NCI-H526 (cell line): ENCODE measurements at places on chromosomes 7 and 10.

- no peak for DNase-seq
These were observed 136.4 kb downstream of the RGS10 start for GRCh38 chr10:119406137-119406536.

GRCh38 chr10:48765039-48765438 lies 80.4 kb downstream of the WDFY4 start:
- DNase-seq, result no peak

- no peak for DNase-seq
These were observed 1.1 kb upstream of the KLF14 start for GRCh38 chr7:130734815-130735716.

DNA sequence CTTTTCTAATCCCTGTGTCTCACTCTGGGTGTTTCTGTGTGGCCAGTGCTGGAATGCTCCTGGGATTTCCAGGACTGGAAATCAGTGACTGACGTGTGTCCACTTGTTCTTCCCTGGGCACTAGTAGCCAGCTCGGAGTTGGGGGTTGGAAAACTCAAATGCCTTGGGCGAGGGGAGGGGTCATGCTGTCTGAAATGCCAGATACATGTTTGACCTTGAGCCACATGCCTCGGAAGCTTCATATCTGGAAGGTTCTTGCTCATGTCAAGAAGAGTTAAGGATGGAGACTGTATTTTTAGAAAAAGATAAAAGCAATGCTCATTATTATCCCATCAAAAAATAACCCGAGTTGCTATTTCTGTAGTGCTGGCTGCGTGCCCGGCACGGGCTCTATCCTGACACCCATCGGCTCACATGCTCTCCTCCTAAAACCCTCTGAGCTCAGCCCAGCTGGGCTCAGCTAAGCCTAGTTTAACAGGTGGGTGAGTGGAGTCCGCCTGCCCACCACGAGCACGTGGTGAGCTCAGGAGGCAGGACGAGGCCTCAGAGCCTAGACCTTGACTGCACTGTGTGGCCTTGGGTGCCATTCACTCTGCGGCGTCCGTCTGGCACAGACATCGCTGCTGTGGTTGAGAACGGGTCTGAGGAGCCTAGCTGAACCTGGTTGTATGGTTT lies 6.4 kb downstream of the DPYSL4 start:
- no peak for DNase-seq

- DNase-seq, result no peak
These were observed 5.4 kb downstream of the CHST15 start for GRCh38 chr10:124087672-124088634.

- DNase-seq, result no peak
These were observed 138.3 kb downstream of the CYP26A1 start for GRCh38 chr10:93211991-93212390.

GRCh38 chr7:116353647-116354046 lies 143.3 kb downstream of the TES start:
- DNase-seq, result no peak

DNA sequence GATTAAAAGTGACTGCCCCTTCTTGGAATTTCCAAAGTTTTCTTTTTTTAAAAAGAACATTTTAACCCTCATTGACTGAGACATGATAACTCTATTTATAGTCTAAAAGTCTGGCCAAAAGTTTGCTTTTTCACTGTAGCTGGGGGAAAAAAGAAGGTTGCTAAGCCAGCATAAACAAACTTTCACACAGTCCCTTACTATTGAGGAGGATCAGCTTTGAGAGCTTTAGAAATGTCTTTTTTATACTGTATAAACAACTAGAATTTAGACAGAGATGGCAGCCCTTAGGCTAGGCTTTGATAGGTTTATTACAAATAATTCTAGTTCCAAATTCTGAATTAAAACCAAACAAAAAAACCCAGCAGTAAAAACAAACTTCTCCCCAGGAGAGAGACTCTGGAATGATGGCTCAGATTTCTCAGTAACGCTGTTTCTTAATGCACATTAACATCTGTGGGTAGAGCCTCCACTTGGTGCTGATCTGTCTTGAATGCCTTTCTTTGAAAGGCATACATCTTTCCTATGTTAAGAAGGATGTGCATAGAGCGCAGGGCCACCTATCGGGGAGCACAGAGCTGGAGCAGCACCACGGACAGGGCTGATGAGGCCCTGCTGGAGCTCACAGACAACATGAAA lies 100.9 kb upstream of the PDLIM1 start:
- no peak for DNase-seq

DNA sequence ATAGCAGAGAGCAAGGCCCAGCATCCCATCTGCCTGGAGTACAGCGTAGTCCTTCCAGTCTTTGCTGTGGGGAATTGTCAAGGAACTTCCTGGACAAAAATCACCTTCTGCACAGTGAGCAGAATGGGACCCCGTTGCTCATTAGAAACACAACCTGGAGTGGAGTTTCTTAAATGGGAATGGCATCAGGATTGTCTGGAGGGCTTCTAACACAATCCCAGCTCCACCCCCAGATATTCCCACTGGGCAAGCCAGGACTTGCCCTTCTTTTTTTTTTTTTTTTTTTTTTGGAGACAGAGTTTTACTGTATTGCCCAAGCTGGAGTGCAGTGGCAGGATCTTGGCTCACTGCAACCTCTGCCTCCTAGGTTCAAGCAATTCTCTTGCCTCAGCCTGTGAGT lies 356.4 kb downstream of the GALNT17 start:
- no peak for DNase-seq

- DNase-seq, result no peak
These were observed 206.9 kb downstream of the EBF3 start for GRCh38 chr10:129756912-129757901.

- no peak for DNase-seq
These were observed 125.1 kb downstream of the ADAM12 start for GRCh38 chr10:126263006-126263676.

- no peak for DNase-seq
These were observed 241.3 kb downstream of the FANK1 start for GRCh38 chr10:126137562-126138221.

GRCh38 chr7:26147030-26147429 lies 5.0 kb upstream of the NFE2L3 start:
- no peak for DNase-seq

- no peak for DNase-seq
These were observed 109.8 kb downstream of the SH3PXD2A start for GRCh38 chr10:103745341-103746247.

GRCh38 chr10:123507298-123507697 lies 158.9 kb upstream of the GPR26 start:
- DNase-seq, result peak; percentile 56

DNA sequence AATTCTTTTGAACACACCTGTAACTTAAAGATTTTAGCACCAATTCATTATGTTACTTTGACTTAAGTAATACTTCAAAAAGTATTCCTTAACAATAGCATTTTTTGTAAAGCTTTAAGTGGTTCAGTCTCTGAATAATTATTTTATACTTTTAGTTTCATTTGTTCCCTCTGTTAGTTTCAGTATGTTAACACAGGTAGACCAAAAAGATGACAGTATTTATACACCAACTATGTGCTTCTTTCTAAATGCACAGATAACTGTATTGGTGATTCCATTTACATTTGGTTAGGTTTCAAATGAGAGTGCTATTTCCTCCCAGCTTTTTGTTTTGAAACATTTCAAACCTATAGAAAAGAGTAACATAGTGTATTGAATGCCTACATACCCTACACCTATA lies 14.0 kb downstream of the RALA start:
- no peak for DNase-seq

DNA sequence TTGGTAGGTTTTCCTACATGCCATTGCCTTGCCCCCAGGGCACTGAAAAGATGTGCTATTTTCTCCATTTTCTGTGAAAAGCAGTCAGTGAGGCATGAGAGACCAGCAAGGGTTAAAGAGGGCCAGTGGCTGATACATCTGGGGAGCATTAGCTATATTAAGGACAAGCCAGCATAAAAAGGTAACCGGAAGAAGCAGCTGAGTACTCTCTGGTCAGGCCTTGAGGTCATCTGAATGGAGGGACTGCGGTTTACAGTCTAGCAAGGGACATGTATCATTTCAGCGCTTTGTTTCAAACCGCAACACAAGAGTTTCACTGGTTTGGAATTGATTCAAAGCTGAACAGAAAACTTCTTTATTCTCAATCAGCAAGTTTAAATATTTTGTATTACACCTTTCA lies 120.4 kb downstream of the EPDR1 start:
- DNase-seq, result no peak

DNA sequence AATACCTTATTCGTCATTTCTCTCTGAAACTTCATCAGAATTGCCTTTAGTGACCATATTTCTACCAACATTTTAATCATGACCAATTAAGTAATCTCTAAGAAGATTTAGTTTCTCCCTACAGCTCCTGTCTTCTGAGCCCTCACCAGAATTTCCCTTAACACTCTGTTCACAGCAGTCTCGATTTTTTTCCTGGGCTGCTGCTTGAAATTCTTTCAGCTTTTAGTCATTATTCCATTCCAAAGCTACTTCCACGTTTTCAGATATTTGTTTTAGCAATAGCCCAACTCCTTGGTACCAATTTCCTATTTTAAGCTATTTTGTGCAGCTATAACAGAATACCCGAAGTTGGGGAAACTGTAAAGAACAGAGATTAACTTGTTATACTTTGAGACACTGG lies 192.4 kb upstream of the DKK1 start:
- DNase-seq, result no peak

- no peak for DNase-seq
These were observed 26.9 kb downstream of the RAMP3 start for GRCh38 chr7:45184326-45185027.

GRCh38 chr10:46516660-46517416 lies 39.6 kb downstream of the GPRIN2 start:
- DNase-seq, result no peak

- no peak for DNase-seq
These were observed 12.1 kb downstream of the IL15RA start for GRCh38 chr10:5965266-5965665.

DNA sequence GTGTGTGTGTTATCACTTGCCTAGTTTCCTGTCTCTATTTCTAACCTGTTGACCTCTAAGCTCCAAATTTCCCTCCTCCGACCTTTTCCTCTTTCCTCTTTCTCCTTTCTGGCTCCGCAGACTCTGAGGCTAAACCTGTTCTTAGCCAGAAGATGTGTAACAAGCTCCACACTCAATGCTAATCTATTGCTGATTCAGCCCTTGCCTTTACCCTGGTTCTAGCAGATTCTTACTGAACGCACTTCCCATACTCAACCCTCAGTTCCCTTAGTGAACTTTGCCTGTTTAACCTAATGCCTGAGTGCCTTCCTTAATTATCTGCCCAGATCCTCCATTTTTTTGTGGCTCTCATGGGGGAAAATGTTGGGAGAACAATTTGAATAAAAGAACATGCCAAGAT lies 30.0 kb upstream of the SGMS1 start:
- DNase-seq, result no peak

GRCh38 chr10:33559105-33559504 lies 224.6 kb upstream of the NRP1 start:
- no peak for DNase-seq

GRCh38 chr10:127135844-127136577 lies 60.4 kb downstream of the INSYN2A start:
- DNase-seq, result no peak

DNA sequence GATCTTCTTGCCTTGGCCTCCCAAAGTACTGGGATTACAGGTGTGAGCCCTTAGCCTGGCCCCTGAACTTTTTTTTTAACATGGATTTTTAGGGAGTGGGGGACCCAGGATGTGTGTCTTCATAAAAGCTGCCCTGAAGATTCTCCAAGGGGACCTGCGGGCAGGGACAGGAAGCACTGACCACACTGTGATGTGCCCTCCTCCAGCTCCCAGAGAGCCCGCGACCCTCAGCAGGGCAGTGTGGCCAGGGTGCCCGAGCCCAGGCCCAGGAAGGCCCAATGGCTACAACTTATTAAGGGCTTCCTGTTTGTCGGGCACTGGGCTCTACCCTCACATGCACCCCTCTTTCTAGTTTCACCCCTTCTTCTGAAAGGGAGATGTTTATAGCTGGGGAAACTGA lies 2.5 kb upstream of the RET start:
- no peak for DNase-seq

DNA sequence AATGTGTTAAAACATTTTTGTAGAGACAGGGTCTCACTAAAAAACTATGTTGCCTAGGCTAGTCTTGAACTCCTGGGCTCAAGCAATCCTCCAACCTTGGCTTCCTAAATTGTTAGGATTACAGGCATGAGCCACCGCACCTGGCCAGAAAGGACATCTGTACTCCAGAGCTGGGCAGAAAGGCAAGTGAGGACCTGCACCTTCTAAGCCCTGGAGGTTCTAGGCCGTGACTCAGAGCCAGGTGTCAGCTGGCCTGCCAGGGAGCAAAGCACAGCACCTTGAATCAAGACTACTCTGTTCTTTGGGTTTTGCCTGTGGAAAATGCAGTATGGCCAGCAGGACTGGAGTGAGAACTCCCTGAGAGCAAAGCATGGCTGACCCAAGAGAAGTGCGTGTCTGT lies 396.5 kb downstream of the ADRA2A start:
- no peak for DNase-seq

- DNase-seq, result no peak
These were observed 101.2 kb downstream of the RPS24 start for GRCh38 chr10:78134773-78135306.

DNA sequence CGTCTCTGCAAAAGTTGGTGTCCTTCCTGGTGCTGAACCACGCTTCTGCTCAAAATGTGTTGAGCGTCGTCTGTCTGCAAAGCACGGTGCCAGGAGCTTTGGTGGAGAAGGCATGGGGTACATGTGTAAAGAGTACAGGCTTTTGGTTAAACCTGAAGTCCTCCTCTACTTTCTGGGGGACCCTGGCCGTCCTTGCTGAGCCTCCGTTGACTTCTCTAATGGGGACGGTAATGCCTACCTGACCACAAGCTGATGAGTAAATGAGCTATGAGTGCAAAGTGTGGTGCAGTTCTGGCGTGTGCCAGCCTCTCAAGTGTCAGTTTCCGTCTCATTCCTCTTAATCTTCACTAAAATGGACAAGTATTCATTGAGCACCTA lies 527 bp upstream of the HERPUD2 start:
- DNase-seq, result peak; percentile 37

DNA sequence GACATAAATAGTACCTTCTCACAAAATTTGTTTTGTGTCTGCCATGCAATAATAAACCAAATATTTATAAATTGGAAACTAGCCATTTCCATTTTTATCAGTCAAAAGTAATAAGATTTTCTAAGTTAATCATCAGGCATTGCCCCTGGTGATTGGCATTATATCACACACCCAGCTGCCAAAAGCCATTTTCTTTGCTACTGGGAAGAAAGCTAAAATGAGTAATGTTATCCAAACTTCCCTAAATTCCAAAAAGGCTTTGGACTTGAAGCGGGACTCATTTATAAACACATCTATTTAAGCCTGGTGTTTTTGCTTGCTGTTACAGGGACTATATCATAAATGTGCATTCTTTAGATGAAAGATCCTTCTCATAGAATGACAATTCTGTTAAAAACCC lies 86.0 kb downstream of the AKR1D1 start:
- no peak for DNase-seq

- peak; percentile 60 for DNase-seq
These were observed 88.6 kb upstream of the KLF14 start for GRCh38 chr7:130822642-130823041.
